Hippocampal formation (tissue), 2 donors: ENCODE measurements at places on chromosomes 7 and 10.

- no peak for DNase-seq
Measured at GRCh38 chr7:69762821-69763352, 164.6 kb downstream of the AUTS2 start.

DNA sequence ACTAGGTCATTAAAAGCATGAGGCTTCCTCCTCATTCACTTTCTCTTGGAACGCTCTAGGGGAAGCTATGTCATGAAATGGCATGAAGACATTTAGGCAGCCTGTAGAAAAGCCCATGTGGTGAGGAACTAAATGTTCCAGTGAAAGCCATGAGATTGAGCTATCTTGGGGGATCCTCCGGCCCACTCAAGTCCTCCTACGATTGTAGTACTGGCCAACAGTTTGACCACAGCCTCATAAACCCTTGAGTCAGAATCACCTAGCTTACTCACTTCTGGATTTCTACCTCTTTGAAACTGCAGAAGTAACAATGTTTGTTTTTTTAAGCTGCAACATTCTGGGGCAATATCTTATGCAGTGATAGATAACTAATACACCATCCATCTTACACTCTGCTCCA, 605.1 kb downstream of the SORCS1 start:
- DNase-seq = no peak

DNA sequence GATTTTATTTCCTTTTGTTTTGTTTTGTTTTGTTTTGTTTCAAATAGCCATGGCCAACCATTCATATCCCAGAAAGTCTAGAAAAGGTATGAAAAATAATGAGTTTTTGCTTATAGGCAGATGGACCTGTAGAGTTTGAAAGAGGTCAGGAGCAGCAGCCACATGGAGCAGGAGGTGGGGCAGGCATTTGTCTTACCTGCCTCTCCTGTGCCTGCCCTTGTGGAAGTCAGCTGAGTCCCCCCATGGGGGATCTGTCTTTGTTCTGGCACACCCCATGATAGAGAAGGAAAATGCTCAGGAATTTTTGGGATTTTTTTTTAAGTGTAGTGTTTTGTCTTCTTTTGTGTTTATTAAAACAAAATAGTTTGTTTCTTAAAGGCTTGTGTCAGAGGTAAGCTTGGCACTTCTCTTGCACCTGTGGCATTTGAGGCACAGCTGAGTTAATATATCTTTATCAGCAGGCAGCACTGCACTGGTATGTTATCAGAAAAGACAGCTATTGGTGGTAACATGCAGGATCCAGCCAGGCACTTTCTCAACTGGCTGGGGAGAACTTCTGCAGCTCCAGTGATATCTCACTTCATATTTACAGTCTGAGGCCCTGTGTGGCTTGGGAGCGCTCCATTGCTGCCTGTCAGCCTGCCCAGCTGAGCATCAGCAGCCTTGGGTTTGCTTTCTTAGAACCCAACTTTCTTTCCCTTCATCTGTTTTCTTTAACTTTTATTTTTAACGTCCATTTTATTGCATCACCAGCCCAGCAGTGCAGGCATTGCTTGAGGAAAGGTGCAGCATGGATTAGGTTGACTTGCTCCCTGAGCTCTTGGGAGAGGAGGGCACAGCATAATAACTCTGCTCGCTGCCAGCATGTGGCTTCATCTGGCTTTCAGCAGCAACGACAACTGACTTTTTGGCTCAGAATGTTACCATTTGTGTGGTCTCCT, 44.4 kb downstream of the LRRC4 start:
- DNase-seq = no peak

DNA sequence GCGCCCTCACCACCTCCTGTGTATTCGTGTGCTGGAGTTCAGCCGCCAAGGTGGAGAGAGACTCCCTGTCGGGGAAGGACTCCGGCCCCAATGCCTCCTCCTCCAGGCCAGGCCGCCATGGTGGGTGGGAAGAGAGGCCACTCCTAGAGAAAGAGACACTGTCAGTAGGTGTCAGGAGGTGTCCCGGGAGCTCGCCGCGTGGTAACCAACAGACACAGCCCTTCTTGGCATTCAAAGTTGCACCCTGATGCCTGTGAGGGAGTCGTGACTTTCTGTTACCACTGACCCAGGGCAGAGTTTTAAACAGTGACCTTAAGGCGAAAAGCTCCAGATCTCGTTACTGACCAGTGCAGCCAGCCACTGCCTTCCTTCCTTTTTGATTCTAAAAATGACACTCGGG, 155.2 kb downstream of the CUX1 start:
- no peak for DNase-seq

GRCh38 chr7:17846935-17847334, 93.4 kb downstream of the SNX13 start:
- DNase-seq = no peak

DNA sequence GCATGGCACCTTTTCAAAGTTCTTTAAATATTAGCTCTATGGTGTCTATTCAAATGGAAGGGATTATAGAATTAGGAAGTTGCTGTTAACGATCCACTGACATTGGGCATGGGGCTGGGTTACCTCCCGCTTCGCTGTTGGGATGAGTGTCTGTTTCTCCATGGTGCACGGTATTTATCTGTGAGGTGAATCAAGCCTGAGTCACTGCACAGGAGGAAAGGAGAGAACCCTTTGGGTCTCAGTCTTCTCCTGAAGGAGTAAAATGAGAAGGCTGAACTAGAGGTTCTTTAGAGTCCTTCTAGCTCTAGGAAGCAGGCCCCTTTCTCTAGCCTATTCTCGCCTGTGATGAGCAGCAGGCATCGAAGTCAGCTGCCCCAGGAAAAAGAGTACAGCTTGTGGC, 7.3 kb downstream of the JCAD start:
- no peak for DNase-seq

DNA sequence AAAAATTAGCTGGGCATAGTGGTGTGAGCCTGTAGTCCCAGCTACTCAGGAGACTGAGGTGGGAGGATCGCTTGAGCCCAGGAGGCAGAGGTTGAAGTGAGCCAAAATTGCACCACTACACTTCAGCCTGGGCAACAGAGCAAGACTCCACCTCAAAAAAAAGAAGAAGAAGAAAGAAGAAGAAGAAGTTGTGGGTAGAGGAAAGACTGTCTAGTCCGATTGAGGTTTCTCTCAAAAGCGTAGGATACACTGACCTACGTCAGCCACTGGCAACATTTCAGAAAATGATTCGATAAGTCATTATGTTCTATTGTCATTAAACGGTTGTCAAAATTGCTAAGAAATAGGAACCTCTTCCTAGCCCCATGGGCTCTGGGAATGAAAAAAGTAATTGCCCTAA, 22.3 kb upstream of the RHBDD2 start:
- DNase-seq = no peak

GRCh38 chr7:29017713-29018112, 59.6 kb upstream of the TRIL start:
- no peak for DNase-seq

DNA sequence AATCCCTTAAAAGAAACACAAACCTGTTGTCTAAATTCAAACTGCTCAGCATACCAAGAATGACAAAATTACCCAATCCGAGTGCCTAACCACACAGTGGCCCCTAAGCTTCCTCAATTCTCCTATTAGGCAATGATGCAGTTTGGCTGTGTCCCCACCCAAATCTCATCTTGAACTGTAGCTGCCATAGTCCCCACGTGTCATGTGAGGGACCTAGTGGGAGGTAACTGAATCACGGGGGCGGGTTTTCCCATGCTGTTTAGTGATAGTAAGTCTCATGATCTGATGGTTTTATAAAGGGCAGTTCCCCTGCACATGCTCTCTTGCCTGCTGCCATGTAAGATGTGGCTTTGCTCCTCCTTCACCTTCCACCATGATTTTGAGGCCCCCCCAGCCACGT, 21.9 kb downstream of the PSAP start:
- no peak for DNase-seq
